ENCODE measurements at places on chromosomes 13 and 19. TPM values are rescaled to one million over a fixed set of nuclear protein-coding genes. Genes with fewer than 3 reads are reported as not detected.
A peak's percentile ranks its signal among the peaks of the same experiment; 100 is the strongest.

CELF5 gene
- 0.48 TPM for total RNA-seq

- DNase-seq = no peak
- no peaks in the 10 kb centered on the region for H3K36me3 ChIP-seq
- H3K4me3 ChIP-seq = no peak overlapping the region
- H3K27ac ChIP-seq = no peak overlapping the region
- H3K4me1 ChIP-seq = no peaks in the 10 kb centered on the region
Observed at GRCh38 chr19:57016076-57016475, 103.7 kb upstream of the USP29 start.

SIGLECL1 gene
- not detected for total RNA-seq

GRCh38 chr19:40741527-40742390, 8.5 kb downstream of the ACTMAP start:
- peaks cover 9% of the 10 kb centered on the region for H3K36me3 ChIP-seq
- no peak overlapping the region for H3K4me3 ChIP-seq
- no peak overlapping the region for H3K27ac ChIP-seq
- no peak for DNase-seq
- no peaks in the 10 kb centered on the region for H3K27me3 ChIP-seq
- H3K4me1 ChIP-seq = 0 out of 2 replicates have a peak, but pooled peaks cover 6% of the 10 kb centered on the region

ZNF296 gene
- 3.1 TPM for total RNA-seq

DNA sequence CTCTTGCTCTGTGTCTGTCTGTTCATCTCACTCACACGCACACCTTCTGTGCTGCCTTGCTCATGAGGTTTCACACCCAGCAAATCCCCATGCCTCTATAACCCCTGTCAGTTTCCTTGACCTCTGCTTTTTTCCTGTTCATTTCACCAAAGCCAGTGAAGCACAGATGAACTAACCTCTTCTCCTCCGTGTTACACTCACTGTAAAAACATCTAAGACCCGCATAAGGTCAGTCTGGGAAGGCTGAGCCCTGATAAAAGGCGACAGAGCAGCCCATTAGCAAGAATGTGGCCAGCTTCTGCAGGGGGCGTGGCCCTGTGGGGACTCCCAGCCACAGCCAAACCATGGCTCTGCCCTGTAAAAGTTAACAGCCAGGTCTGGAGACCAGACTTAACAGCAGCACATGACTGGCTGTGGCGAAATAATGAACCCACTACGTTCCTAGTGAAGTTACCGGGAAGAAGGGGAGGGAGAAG, 42.8 kb upstream of the NPAS1 start:
- H3K4me3 ChIP-seq = no peak overlapping the region
- no peak for DNase-seq
- no peaks in the 10 kb centered on the region for H3K36me3 ChIP-seq

C19orf73 gene
- total RNA-seq = 1.5 TPM

- H3K4me1 ChIP-seq = no peaks in the 10 kb centered on the region
- no peaks in the 10 kb centered on the region for H3K36me3 ChIP-seq
- H3K27me3 ChIP-seq = no peaks in the 10 kb centered on the region
- H3K4me3 ChIP-seq = no peak overlapping the region
- DNase-seq = no peak
Observed at GRCh38 chr13:46995874-46996273, 99.0 kb upstream of the HTR2A start.

DNA sequence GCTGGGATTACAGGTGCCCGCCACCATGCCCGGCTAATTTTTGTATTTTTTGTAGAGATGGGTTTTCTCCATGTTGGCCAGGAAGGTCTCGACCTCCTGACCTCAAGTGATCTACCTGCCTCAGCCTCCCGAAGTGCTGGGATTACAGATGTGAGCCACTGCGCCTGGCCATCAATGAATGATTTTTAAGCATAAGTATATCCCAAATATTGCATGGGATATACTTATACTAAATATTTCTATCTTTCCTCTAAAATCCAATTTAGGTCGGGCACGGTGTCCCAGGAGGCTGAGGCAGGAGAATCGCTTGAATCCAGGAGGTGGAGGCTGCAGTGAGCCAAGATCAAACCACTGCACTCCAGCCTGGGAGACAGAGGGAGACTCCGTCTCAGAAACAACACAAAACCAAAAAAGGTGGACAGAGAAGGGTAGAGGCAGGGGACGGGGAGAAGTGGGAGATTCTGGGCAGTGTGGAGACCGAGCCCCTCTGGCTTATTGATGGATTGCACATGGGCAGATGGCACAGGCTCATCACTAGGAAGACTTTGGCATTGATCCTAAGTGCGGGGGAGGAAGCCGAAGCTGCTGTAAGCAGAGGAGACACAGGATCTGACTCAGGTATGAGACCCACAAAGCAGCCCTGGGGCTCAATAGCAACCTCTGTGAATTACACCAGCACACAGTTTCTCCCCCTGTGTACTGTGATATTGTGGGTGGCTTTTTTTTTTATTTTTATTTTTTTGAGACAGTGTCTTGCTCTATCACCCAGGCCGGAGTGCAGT, 13.5 kb downstream of the ARRDC5 start:
- H3K27me3 ChIP-seq = no peaks in the 10 kb centered on the region
- H3K4me3 ChIP-seq = no peak overlapping the region
- no peaks in the 10 kb centered on the region for H3K36me3 ChIP-seq
- DNase-seq = peak; percentile 22
- H3K27ac ChIP-seq = no peak overlapping the region

SIGLEC8 gene
- not detected for total RNA-seq

ZNF71 gene
- total RNA-seq = 7.2 TPM

- no peaks in the 10 kb centered on the region for H3K36me3 ChIP-seq
- peaks cover 28% of the 10 kb centered on the region for H3K4me1 ChIP-seq
- no peak overlapping the region for H3K27ac ChIP-seq
- no peak for DNase-seq
- no peak overlapping the region for H3K4me3 ChIP-seq
- H3K27me3 ChIP-seq = no peaks in the 10 kb centered on the region
Observed at GRCh38 chr13:43389983-43390382, 366.6 kb downstream of the DNAJC15 start.

DNA sequence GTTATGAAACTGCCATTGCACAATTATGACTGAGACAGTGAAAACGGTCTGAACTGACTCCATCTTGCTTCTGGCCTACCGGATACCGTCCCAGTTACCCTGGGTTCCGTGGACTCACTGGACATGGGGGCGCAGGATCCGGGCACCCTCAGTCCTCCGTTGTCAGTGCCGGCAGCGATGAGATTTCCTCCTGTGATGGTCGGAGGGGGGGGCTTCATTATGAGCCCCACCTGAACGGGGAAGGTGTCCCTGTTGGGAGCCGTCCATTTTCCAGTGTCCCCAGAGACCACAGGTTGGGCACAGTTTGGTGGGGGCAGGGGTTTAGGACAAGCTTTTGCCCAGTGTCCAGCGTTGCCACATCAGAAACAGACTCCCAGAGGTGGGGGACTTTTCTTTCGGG, 23.4 kb downstream of the TMEM255B start:
- peaks cover 23% of the 10 kb centered on the region for H3K27me3 ChIP-seq
- no peak for DNase-seq
- no peak overlapping the region for H3K4me3 ChIP-seq

PRX gene
- total RNA-seq = 9.2 TPM

- no peaks in the 10 kb centered on the region for H3K36me3 ChIP-seq
- no peaks in the 10 kb centered on the region for H3K4me1 ChIP-seq
- DNase-seq = no peak
- no peaks in the 10 kb centered on the region for H3K27me3 ChIP-seq
Observed at GRCh38 chr13:114087430-114087829, 45.0 kb downstream of the RASA3 start.

DNA sequence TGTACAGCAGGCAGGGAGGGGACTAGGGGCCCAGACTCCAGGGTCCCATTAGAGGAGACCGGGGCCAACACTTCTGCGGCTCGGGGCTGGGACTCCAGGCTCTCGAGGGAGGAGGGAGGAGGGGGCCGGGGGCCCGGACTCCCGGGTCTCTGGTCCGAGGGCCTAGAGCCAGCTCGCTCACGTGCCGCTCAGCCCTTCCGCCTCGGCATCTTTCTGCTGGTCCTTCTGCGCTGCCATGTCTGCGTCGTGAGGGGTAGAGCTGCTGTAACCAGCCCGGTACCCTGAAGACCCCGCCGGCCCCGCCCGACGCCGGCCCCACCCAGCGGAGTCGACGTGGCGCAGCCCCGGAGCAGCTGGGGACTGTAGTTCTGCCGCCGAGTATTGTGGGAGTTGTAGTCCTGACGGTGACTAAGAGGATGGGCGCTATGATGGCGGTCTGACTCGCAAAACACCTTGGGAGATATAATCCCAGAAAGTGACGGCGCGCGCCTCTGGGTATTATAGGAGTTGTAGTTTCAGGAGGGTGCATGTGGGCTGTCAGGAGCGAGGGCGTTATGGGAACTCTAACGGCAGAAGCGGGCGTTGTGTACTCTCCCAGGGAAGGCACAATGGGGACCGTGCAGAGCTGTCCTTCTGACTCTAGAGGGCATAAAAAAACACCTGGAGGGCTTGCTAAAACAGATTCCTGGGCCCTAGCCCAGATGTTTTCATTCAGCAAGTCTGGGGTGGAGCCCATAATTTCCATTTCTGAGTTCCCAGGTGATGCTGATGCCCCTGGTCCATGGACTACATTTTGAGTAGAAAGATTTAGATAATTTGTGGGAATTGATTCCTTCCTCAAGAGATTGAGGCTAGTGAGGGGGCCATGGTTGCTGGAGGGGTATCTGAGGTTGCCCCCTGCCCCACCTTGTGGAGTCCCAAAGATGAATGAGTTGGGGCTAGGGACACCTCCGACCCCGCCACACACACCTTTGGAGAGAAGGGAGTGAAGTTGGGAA, at the start of gene RABAC1:
Gene RABAC1 (minus strand): TSS at position 266 of the 998 bp plus-strand sequence. CDS start 29 bp downstream, at position 237.
- no peaks in the 10 kb centered on the region for H3K36me3 ChIP-seq
- peak within 1 kb of the TSS; percentile 67 for H3K4me3 ChIP-seq
- peak within 1 kb of the TSS; percentile 24 for H3K27ac ChIP-seq

DNA sequence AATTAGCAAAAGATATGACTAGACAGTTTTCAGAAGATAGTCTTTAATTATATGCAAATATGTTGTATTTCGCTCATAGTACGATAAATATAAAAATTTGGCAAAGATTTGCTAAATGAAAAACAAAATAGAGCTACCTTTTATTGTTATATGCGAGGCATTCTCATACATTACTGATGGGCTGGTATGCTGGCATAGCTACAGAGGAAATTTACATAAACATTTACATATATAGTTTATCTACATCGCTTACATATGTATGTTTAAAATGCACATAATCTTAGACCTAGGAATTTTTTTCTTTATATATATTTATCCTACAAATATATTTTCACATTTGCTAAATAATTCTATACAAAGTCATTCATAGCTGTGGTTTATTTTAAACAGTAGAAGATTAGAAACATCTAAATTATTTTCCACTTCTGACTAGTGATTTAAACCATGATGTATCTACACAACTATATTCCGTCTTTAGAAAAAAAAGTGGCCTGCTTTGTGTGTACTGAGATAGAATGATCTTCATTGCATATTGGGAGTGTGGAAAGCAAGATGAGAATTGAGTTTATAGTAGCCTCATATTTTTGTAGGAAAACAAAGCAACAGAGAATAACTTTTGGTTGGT, 1345.0 kb upstream of the SLC10A2 start:
- H3K4me1 ChIP-seq = peaks cover 20% of the 10 kb centered on the region
- no peaks in the 10 kb centered on the region for H3K36me3 ChIP-seq
- H3K27ac ChIP-seq = no peak overlapping the region
- H3K27me3 ChIP-seq = no peaks in the 10 kb centered on the region
- no peak overlapping the region for H3K4me3 ChIP-seq

DNA sequence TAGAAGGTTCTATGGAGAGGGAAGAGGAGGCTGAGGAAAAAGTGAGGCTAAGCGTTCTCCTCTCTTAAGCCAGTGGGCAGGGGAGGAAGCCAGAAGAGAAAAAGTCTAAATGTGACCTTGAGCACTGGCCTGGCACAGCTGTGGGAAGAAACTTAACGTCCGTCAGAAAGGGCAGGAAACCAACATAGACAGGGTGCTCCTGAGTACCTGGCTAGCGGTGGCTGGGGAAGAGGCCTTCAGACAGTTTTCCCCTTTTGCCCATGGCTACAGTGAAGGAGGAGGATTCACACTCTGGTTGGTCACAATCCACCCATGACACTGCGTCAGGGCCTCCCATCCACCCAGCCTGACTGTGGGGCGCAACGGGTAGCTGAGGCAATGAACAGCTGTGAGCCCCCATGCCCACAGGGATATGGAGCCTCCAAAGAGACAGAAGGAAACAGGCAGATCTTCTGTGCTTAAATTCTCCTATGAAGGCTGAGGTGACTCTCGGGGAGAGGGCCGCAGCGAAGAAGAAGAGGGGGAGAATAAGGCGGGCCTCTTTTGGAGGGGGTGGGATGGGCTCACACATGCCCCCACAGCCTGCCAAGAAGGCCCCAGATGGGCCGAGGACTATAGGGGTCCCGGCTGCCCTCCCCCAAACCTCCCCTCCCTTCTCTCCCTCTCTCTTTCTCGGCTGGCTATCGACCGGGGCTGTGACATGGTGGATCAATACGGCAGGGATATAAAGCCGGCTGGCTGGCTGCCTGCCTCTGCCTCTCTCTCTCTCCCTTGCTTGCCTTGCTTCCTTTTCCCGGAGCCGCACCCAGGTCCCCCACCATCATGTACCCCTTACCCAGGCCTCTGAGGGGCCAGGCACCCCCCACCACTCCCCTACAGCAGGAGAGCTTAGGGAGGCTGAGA, 19.8 kb upstream of the POU2F2 start:
- no peak for DNase-seq
- H3K27me3 ChIP-seq = peaks cover 69% of the 10 kb centered on the region
- H3K4me1 ChIP-seq = no peaks in the 10 kb centered on the region
- no peak overlapping the region for H3K27ac ChIP-seq

PRDX2 gene
- 268 TPM for total RNA-seq

- no peak for DNase-seq
- H3K27me3 ChIP-seq = peaks cover 7% of the 10 kb centered on the region
- no peaks in the 10 kb centered on the region for H3K36me3 ChIP-seq
- no peak overlapping the region for H3K4me3 ChIP-seq
Observed at GRCh38 chr19:46297700-46298478, 1.0 kb downstream of the HIF3A start.

- H3K27me3 ChIP-seq = no peaks in the 10 kb centered on the region
- no peak for DNase-seq
- no peaks in the 10 kb centered on the region for H3K4me1 ChIP-seq
- no peak overlapping the region for H3K4me3 ChIP-seq
Observed at GRCh38 chr13:100211016-100211710, 122.3 kb downstream of the PCCA start.

DNA sequence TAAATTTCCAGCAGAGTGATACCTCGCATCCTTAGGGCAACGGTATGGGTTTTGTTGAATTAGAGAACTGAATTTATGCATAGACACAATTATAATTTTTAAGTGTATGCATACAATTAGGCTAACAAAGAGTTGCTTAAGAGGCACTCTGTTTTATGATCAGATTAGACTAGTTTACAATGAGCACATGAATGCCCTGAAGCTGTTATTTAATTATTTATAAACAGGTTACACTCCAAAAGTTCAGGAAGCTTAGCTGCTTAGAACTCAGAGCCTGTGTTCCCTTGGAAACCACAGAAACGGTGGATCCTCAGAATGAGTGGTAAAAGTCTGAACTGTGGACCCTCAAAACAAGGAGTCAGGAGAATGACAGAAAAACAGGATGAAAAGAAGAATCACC, 72.5 kb upstream of the FBXL3 start:
- H3K27me3 ChIP-seq = no peaks in the 10 kb centered on the region
- H3K27ac ChIP-seq = no peak overlapping the region
- H3K36me3 ChIP-seq = no peaks in the 10 kb centered on the region
- H3K4me1 ChIP-seq = no peaks in the 10 kb centered on the region
- H3K4me3 ChIP-seq = no peak overlapping the region
